ENCODE measurements at places on chromosomes 5 and 9. TPM values are rescaled to one million over a fixed set of nuclear protein-coding genes. Genes with fewer than 3 reads are reported as not detected.

FOXD4L5 gene
- total RNA-seq = not detected

PCDHB15 gene
- 2.7 TPM for total RNA-seq

PIP5KL1 gene
- 2.7 TPM for total RNA-seq

TPRN gene
- 16.1 TPM for total RNA-seq

HEMGN gene
- total RNA-seq = not detected

TMC1 gene
- total RNA-seq = 0.19 TPM

PHPT1 gene
- total RNA-seq = 181 TPM

All from A375 (cell line).